ENCODE measurements at places on chromosomes 1 and 21.

DNA sequence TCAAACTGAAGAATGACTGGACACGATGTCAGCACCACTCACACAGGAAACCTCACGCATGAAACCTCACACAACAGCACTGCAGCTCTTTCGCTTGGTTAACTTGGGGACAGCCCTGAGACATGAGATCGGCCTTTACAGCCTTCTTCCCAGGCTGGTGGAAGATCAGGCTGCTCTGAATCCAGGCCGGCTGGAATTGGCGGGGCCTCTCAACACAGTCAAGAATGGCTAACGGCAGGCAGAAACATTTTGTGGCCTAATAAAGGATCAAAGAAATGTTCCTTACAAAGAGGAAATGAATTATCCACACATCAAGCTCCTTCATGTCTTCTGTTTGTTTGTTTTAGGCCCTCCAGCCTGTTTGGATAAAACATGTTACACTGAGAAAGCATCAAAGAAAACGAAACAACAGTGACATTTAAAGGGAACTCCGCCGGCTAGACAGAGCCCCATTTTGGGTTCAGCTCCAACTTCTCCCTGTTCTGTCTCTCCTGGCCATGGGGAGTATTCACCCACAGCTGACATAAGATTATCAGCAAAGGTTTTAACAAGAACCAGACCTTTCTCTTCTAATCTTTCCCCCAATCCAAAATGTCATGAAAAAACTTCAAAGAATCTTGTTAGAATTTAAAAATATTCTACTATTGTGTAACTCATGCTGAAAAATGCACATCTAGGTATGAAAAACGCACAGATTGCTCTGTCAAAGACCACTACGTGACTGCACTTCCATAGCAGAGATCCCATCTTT is 131.2 kb downstream of the SLC45A1 start:
- no peak for DNase-seq

DNA sequence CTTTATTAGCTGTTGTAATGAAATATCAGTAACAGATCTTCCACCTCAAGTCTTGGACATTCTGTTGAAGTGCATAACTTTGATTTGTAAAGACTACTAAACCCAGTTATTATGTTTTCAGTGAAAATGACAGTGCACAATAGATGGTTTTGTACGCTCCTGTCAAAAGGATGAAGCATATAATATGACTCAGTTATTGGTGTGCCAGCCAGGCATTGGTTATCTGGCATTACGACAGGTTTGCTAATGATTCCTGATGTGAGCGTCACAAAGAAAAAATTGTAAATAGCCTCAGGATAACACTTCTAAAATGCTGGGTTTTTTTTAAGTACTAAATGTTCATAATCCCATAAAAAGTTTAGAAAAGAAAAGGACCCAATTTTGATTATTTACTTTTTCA is 147.9 kb downstream of the MAGI3 start:
- DNase-seq, result no peak

DNA sequence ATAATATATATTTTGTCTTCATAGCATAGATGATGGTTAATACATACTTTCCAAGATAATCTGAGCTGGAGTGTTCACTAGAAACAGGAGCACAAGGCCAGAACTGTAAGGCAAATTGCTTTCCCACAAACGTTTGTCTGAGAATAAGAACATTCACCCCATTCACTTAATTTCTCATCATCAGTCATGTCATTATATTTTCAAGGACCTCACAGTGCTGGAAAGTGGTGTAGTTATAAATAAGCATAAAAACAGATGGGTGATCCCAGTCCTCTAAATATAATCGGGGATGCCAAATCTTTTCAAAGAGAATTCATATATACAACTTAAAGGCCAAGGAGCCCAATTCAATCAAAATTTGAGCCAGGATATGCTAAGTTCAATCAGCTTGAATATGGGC is 8.4 kb downstream of the PRRX1 start:
- DNase-seq, result no peak

DNA sequence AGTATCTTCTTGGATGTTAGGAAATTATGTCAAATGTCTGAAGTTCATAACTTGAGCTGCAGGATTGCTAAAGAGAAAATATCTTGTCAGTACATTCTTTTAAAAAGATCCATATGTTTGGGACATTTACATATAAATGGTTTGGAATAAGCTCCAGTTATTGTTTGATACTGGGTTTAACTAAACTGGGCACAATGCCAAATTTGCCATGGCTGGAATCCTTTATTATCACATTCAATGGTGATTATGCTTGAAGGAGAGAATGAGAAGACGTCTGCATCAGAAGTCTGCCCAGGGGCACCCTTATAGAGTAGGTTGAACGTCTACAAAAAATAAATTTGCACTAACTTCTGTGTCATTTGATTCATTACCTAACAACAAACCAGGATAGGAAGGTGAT is 652.5 kb downstream of the AMY1C start:
- DNase-seq, result no peak
